ENCODE measurements at places on chromosomes 1 and 21.

DNA sequence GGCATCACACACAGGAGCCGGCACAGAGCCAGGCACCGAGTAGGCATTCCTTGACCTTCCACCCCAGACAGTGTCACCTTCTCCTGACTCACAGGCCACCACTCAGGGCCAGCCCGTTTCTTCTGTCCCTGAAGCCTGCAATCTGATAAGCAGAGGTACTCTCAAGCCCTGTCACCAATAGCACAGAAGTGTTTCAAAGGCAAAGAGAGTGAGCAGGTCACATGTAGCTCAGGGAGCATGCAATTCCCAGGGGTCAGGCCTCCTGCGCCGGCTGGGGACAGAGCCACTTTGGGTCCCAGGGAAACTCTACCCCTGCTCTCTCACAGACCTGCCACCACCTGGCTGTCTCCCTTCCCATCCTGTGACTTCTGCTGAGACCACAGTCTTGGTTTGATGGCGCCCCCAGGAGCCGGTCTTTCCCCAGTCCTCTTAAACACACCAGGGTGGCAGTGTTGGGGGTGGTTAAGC, 13.2 kb downstream of the CAPN9 start:
- DNase-seq, result no peak

DNA sequence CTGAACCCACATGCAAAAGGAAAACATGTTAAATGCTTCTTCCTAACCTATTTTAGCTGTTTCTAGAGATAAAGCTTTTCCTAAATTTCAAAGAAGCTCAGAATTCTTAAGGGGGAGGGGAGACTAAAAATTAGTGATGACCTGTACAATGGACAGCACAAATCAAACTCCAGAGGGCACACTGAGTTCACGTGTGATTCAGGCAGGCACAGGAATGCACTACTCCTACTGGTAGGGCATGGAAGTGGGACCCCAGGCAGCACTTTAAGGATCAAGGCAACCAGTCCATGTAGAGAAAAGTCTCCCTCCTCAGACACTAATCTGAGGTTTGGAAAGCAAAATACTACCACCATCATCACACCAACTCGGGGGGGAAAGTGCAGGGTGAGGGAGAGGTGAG, 31.3 kb upstream of the CLCA4 start:
- no peak for DNase-seq

DNA sequence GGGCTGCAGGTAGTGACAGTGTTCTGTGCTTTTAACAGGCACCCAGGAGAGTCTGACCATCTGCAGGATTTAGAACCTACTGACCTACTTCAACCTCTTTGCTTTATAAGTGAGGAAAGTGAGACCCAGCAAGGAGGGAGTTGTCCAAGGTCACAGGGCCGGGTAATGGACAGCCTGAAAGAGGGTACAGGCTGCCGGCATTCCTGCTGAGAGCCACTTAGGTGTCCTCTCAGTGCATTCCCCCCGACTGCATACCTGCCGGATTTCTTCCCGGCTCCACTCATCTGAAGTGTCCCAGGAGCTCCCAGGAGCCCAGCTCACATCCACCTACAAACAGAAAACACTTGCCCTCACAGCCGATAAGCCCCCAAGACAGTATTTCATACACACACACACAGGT, 13.9 kb downstream of the PHLDA3 start:
- no peak for DNase-seq

DNA sequence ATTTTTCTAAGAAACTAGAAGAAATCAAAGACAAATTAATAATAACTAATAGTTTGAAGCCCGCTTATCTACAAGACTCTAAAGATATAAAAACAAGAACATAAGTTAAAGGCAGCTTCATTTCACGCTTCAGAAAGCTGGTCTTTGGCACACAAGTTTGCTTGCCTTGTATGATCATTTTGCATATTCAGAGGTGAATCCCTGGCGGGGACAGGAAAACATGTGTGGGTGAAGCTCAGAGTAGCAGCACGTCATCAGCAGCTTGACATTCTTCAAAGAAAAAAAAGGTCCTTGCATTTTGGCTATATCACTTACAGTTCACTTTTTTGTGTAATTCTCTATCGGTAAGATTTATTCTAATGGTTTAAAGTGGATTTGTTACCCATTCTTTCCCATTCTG, 1911.8 kb downstream of the MRPL39 start:
- DNase-seq, result no peak

GRCh38 chr1:172699695-172700227, 40.9 kb downstream of the FASLG start:
- no peak for DNase-seq

DNA sequence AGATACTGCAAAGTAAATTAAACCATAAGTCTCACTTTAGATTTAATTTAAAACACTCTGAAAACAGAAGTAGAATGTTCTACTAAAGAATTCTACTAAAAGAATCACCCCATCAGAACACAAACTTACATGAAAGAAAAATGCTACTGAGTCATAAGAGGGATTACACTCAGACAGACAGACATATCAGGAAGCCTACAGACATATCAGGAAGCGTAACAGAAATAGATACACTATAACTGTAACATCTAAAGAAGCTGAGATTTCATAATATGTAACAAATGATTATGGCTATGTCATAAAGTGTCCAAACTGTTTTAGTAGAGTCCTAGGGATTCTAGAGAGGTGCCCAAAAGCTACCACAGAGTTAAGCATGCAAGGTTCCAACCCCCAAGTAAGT, 23.9 kb downstream of the FOXJ3 start:
- DNase-seq, result no peak
